Osteocyte (in vitro differentiated cells): ENCODE measurements at places on chromosomes 12 and 14. TPM values are rescaled to one million over a fixed set of nuclear protein-coding genes. Genes with fewer than 3 reads are reported as not detected.

- peak overlapping the region; percentile 18 for H3K27ac ChIP-seq
- H3K36me3 ChIP-seq = peaks cover 9% of the 10 kb centered on the region
- H3K27me3 ChIP-seq = no peaks in the 10 kb centered on the region
- no peak for DNase-seq
- no peak overlapping the region for H3K4me3 ChIP-seq
Measured at GRCh38 chr14:103725001-103725682, 9.5 kb downstream of the ZFYVE21 start.

GRCh38 chr12:47147739-47148138 lies 68.0 kb upstream of the AMIGO2 start:
- H3K27me3 ChIP-seq = no peaks in the 10 kb centered on the region
- DNase-seq = no peak

DNA sequence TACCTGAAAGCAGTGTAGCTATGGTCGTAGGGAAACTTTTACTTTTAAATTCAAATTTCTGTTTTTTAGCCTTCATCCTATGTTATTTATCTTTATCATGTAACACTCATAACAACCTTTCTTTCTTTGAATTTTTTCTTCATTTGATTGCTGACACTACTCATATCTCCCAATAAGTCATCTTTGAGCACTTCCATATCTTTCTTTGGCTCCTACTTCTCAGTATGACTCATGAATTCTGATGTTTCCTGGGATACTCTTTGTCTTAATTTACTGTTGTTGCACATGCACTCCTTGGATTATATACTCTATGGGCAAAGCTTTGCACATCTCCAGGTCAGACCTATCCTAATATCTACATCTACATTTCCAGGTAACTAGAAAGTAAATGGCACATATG lies 18.1 kb upstream of the IAPP start:
- H3K27ac ChIP-seq = no peak overlapping the region
- H3K4me1 ChIP-seq = no peaks in the 10 kb centered on the region

DNA sequence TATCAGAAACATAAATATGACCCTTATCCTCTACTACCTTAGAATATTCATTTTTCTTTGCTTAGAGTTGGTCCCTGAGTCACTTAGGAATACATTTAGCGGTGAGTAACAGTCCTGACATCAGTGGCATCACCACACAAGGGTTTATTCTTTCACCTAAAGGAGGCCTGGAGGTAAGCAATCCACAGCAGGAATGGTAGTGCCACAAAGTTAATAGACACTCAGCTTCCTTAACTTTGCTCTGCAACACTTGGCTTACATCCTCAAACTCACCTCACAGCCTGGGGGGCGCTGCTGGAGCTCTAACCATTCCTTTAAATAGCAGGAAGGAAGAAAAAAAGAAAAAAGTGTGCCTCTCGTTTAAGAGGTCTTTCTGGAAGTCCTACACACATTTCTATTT lies 29.1 kb downstream of the BBOF1 start:
- peaks cover 11% of the 10 kb centered on the region for H3K36me3 ChIP-seq
- H3K27me3 ChIP-seq = no peaks in the 10 kb centered on the region
- H3K4me1 ChIP-seq = no peaks in the 10 kb centered on the region
- no peak overlapping the region for H3K4me3 ChIP-seq
- H3K27ac ChIP-seq = no peak overlapping the region
- peak; percentile 36 for DNase-seq

DNA sequence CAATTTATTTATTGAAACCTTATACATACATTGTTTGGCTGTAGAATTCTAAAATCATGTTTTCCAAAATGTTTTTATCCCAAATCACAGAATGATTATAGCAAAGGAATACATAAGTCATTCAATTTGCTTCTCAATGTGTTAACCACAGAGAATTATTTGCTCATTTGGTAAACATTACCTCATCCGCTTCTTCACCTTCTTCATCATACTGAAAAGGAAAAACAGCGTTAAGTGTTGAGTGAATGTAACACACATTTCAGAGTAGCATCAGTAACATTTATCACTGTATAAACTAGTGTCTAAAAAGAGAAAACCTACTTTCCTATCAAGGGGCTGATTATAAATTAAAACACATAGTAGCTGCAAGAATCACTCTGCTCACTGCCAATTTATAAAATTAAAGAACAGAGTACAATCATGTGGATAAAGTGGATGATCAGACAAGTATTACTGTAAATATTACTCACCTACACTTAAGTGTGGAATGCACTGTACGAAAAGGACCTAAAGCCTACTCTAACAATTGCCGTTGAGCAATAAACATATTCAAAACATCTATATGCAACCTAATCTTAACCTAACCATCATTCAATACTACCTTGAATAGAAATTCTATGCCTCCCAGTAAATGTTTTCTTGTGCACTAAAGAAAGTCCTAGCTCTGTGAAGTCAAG lies 18.1 kb upstream of the PHLDA1 start:
- H3K4me1 ChIP-seq = peaks cover 7% of the 10 kb centered on the region
- H3K36me3 ChIP-seq = peaks cover 53% of the 10 kb centered on the region
- no peak overlapping the region for H3K27ac ChIP-seq
- H3K4me3 ChIP-seq = no peak overlapping the region

DNA sequence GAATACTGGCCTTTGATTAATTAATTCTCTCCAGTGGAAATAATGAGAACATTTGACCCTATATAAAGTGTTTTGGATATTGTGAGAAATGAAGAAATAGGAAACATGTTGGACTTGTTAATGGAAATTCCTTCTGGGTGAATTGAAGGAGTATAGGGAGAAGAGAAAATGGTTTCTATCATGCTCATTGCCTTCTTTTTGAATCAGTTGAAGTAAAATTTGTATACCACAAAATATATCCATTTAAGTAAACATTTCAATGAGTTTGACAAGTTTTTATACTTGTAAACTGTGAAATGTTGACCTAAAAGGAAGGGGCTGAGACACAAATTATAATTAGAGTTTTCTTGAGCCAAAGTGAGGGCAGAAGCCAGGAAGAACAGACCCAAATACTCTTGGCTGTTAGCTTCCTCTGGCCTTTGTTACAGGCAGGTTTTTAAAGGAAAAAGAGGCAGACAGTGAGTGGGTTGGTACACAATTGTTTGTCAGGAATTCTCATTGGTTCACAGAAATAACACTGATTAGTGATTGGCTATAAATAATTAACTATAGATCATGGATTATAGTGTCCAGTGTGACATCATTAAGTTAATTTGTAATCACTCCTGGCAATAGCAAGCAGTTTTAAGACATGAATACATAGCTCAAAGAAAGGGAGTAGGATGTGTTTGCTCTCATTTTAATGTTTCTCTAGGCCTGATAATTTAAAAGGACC lies 826 bp downstream of the ZNF705A start:
- peak overlapping the region; percentile 80 for H3K27ac ChIP-seq
- no peaks in the 10 kb centered on the region for H3K27me3 ChIP-seq

DNA sequence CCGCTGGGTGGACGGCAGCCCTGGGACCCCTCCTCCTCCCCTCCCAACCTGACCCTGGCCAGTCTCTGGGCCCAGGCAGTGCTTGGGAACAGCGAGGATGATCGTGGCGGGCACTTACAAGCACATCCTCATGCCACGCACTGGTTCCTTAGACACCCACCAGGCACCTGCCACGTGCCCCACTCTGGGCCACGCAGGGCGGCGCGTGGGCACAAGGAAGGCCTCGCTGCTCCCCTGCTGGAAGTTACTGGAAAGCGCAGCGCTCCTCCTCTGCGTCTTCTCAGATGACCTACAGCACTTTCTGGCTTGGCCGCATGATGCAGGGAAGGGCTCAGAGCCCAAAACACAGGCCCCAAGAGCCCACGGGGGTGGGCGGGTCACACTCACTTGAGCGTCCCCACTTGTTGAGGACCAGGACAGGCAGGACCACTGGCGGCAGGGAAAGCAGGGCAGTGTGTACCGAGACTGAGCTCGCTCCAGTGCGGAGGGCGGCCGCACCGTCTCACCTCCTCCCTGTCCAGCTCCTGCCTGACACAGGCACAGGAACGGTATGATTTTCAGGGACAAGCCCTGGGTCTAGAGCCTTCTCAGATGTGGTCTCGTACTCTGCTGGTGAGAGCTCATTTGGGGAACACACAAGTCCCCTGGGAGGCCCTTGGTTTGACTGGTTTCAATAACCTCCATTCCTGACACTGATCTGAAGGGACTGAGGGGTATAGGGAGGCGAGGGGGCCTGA lies 128.3 kb upstream of the EVL start:
- no peaks in the 10 kb centered on the region for H3K27me3 ChIP-seq
- no peaks in the 10 kb centered on the region for H3K4me1 ChIP-seq
- no peak overlapping the region for H3K4me3 ChIP-seq
- peaks cover 10% of the 10 kb centered on the region for H3K36me3 ChIP-seq
- no peak for DNase-seq

DNA sequence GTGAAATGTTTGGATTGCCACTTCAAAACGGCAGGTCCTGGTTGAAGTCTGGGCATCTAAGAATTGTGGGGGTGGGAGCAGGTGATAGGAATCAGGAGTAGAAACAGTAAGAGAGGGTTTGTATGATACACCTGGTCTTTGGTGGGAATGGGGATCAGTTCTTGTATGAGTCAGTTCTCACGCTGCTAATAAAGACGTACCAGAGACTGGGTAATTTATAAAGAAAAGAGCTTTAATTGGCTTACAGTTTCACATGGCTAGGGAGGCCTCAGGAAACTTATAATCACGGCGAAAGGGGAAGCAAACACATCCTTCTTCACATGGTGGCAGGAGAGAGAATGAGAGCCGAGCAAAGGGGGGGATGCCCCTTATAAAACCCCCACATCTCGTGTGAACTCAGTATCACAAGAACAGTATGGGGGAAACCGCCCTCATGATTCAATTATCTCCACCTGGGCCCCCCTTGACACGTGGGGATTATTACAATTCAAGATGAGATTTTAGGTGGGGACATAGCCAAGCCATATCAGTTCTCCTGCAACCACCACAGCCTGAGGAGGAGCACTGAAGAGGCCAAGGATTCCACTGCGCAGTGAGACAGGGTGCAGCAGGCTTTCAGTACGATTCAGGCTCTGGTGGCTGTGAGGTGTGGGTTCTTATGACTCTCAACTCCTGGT lies 52.1 kb downstream of the DRAM1 start:
- H3K36me3 ChIP-seq = no peaks in the 10 kb centered on the region
- no peaks in the 10 kb centered on the region for H3K27me3 ChIP-seq
- no peaks in the 10 kb centered on the region for H3K4me1 ChIP-seq
- no peak overlapping the region for H3K4me3 ChIP-seq
- no peak for DNase-seq

- H3K27ac ChIP-seq = no peak overlapping the region
- H3K36me3 ChIP-seq = no peaks in the 10 kb centered on the region
- H3K4me1 ChIP-seq = no peaks in the 10 kb centered on the region
- peaks cover 4% of the 10 kb centered on the region for H3K27me3 ChIP-seq
Measured at GRCh38 chr12:3945671-3946070, 72.5 kb upstream of the PARP11 start.

GRCh38 chr12:3225796-3226180 lies 148.6 kb downstream of the TSPAN9 start:
- no peak for DNase-seq
- no peak overlapping the region for H3K4me3 ChIP-seq
- H3K36me3 ChIP-seq = peaks cover 11% of the 10 kb centered on the region
- peaks cover 60% of the 10 kb centered on the region for H3K4me1 ChIP-seq
- H3K27ac ChIP-seq = peak overlapping the region; percentile 77

DNA sequence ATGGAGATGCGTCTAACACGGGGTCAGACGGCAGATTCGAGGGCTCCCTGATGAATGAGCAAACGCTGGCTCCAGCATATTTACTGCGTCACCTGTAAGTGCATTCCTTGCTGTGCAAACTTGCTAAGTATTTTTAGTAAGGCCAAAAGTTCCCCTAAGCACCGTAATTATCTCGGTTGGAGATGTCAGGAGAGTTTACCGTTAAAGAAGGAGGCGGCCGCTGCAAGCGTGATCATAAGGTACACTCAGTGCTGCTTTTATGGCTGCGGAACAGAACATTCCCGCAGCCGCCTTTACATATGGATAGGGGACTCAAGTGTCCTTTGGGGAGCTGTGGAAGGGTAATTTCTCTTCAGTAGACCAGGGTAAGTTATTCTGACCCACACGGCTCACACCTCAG lies 175.6 kb downstream of the GLT1D1 start:
- no peaks in the 10 kb centered on the region for H3K27me3 ChIP-seq
- H3K4me3 ChIP-seq = no peak overlapping the region
- H3K4me1 ChIP-seq = no peaks in the 10 kb centered on the region
- DNase-seq = no peak

GRCh38 chr14:62179367-62180018 lies 417.3 kb downstream of the SNAPC1 start:
- no peaks in the 10 kb centered on the region for H3K36me3 ChIP-seq
- H3K4me3 ChIP-seq = no peak overlapping the region
- H3K27me3 ChIP-seq = peaks cover 55% of the 10 kb centered on the region
- no peak overlapping the region for H3K27ac ChIP-seq
- DNase-seq = no peak

DNA sequence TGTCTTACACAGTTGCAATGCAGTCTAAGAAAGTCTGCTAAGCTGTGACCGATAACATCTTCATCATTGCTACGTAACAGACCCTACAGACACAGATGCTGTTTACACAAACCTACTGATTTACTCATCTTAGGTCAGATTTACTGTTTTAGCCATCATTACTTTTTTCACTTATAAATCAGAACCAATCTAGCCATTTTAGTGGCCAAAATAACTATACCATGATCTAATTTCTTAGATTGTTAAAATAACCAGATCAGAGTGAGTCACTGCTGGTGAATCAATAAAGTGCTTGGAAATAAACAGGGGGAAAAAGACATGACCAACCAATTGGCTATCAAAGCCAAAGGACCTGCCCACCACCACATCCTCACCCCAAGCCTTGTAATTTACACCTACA lies 57.0 kb upstream of the FOXN3 start:
- no peaks in the 10 kb centered on the region for H3K27me3 ChIP-seq
- no peak overlapping the region for H3K27ac ChIP-seq
- peaks cover 10% of the 10 kb centered on the region for H3K36me3 ChIP-seq
- no peak overlapping the region for H3K4me3 ChIP-seq
- DNase-seq = no peak

DNA sequence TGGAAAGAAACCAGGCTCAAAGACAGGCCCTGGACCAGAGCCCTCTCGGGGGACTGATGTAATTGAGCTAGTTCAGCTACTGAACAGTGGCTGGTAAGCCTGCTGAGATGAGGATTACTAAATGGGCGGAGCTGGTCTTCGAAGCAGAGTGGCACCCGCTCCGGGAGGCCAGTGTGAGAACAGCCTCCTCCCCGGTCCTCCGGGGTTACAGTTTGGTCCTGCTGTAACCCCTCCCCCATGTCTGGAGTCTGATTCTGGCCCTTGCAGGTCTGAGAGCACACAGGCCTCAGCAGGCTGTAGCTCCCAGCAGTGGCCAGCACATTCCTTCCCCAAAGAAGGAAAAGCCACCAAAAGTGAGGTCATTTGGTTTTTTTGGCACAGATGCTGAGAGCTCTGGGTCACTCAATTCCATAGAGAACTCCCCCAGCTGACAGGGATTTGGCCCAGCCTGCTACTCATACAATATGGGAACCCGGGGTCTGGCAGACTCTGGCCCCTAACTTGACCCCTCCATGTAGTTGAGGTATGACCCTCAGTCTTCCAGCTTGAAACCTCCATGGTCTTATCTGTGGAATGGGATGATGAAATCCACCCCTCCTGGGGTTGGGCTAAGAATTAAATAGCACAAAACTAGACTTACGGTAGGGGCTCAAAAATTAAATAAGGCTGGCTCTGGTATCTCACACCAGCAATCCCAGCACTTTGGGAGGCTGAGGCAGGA lies 39.0 kb downstream of the ACTN1 start:
- H3K4me3 ChIP-seq = no peak overlapping the region
- no peaks in the 10 kb centered on the region for H3K36me3 ChIP-seq
- peak overlapping the region; percentile 94 for H3K27ac ChIP-seq
- peak; percentile 96 for DNase-seq
- H3K27me3 ChIP-seq = no peaks in the 10 kb centered on the region

The AKAP6 gene
- 3.8 and 4.1 TPM in 2 replicates for total RNA-seq

The AICDA gene
- not detected in 2 replicates for total RNA-seq

The INF2 gene
- total RNA-seq = 124 and 130 TPM in 2 replicates

The AQP6 gene
- not detected in 2 replicates for total RNA-seq

The TMPRSS12 gene
- not detected in 2 replicates for total RNA-seq

The FIGNL2 gene
- total RNA-seq = 0.08 TPM in 2 replicates

The LLPH gene
- 25.1 and 28.9 TPM in 2 replicates for total RNA-seq

The NPAS3 gene
- 2.4 and 3.3 TPM in 2 replicates for total RNA-seq

The CLEC4A gene
- 0.97 and 1.5 TPM in 2 replicates for total RNA-seq
